ENCODE measurements at places on chromosomes 12 and 14.

GRCh38 chr12:85440271-85440670, 160.3 kb downstream of the ALX1 start:
- DNase-seq: no peak

GRCh38 chr12:13435235-13435933, 238.9 kb downstream of the EMP1 start:
- no peak for DNase-seq

DNA sequence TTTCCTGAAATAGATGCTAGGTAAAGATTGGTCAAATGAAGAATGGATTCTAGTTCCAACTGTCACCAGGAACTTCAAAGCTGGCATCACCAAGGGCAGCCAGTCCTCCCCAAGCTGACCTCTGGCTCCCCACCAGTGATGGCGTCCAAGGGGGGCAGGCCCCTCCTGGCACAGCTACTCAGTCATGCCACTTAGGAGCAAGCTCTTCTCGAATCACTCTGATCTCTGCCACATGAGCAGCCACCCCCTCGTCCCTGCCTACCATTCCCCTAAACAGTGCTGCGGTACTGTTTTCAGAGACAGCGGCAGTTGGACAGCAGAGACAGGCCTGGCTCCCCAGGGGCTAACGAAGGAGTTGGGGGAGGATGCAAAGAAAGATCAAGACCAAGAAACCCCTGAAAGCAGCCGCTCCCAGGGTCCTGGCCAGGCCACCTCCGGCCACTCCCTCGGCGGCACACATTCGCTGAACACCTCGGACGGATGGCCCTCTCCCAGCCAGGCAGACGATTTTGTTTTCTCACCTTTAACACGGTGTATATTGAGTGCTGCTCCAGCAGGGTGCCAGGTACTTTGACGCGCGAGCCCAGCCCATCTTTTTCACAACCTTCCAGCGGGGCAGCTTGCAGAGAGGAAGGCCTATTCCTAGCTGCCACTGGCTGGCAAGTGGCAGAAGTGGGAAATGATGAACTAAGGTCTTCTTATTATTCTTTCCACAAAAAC, 47.4 kb downstream of the ARL6IP4 start:
- no peak for DNase-seq

- no peak for DNase-seq
Observed at GRCh38 chr12:124632519-124632984, 65.1 kb upstream of the NCOR2 start.

DNA sequence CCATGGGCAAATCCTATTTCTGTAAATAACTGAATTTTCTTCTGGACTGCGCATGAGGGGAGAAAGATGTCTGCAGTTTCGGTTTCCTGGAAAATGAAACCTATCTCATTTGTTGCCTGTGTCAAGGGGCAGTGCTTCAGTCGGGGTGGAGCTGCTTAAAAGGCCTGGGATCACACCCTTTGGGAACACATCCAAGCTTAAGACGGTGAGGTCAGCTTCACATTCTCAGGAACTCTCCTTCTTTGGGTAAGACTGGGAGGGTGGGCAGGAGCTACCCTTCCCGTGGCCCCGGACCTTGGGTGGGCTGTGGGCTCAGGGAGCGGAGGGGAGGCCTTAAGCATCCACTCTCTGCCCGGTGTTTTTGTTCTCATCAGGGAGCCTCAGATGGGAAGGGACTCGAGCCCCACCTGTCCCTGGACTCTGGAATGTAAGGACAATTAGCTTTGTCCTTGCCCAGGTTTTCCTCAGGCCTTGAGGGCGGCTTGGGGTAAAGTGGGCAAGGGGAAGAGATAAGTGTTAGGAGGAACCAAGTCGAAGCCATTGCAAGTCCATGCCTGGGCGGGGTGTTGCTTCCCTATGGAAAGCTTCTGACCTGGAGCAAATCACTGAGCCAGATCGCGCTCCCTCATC, at the start of gene IFI27:
IFI27 (plus strand) TSS at position 185 of the 630 bp plus-strand sequence.
- DNase-seq: no peak

- DNase-seq: no peak
Observed at GRCh38 chr14:29227631-29228030, 461.0 kb downstream of the FOXG1 start.

- no peak for DNase-seq
Observed at GRCh38 chr12:11833174-11833895, 183.9 kb downstream of the ETV6 start.

GRCh38 chr12:6058481-6059161, 65.8 kb downstream of the VWF start:
- DNase-seq: no peak

GRCh38 chr12:75437564-75437963, 43.0 kb upstream of the GLIPR1 start:
- no peak for DNase-seq

GRCh38 chr12:82595941-82596340, 90.8 kb upstream of the TMTC2 start:
- no peak for DNase-seq

GRCh38 chr14:91911474-91912032, 35.9 kb downstream of the FBLN5 start:
- DNase-seq: peak; percentile 18

GRCh38 chr12:26744697-26745440, 88.1 kb downstream of the ITPR2 start:
- DNase-seq: no peak

DNA sequence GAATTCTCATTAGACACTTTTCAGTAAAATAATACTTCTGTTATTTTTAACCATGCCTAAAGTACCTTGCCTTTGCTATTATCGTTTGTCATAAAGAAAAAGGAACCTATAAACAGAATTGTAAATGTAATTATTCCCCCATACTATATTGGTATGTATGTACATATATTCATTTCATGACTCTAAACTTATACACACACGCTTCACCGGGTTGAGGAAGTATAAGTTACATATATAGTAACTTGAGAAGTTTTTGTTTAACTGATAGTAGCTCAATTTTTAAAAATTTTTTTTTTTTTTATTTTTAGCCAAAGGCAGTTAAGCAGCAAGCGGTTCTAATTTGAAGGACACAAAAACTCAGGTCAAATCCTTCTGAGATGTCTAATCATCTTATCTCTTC, 107.6 kb downstream of the PLEKHG7 start:
- no peak for DNase-seq

DNA sequence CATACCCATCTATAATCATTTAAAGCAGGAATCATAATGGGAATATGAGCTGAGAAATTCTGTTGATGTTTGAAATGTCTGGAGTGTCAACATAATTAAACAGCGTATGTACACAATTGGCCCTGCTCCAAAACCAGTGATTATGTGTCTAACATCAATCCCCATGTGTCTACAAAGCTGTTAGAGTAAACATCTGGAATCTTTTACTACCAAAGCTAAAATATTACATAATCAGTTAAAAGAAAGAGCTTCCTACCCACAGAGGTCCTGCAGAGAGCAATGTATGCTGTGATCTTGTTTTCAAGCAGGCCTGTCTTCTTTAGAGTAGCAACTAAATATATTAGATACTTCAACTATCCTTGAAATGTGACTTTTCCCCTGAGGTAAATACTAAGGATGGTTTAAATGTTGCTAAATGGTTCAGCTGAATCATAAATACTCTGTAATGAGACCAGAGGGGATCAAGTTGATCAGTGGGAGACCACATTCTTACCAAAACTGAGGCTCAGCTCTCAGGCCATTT, 74.3 kb downstream of the RASSF8 start:
- DNase-seq: no peak

- no peak for DNase-seq
Observed at GRCh38 chr12:93757792-93758694, 80.9 kb downstream of the CRADD start.

- DNase-seq: no peak
Observed at GRCh38 chr12:115770643-115771042, 506.9 kb downstream of the MED13L start.

DNA sequence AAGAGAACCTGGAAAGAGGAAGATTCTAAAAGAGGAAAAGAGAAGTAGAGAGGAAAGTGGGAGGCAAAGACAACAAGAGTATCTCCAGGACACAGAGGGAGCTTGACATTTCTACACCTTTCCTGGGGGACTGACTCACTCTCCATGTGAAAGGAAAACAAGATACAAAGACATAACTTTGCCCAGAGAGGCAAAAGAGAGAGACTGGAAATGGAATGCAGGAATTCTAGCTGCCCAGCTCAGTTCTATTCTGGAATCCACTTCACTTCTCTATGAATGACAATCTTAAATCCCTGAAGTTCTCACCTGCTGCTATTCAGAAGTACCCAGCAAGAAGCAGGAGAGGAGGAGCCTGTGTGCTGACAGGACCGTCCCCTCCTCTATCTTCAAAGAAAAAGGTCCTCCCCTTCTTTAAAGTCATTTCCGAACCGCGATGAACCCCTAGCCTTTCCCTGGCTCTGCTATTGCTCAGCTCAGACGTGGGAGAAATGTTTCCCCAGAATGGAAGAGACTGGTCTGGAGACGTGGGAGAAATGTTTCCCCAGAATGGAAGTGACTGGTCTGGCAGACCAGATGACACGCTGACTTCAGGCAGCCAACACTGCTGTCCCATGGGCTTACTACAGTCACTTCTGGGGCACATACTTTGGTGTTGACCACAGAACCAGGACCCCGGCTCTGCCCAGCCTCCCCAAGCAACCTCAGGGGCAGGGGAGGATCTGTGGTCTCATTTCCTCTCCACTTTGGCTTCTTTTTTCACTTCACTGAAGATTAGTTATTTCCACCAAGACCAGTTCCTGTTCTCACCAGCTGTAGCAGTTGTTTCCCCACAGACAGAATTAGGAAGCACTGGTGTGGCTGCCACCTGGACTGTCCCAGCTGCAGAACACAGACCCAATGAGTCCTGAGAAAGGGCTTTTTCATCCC, 8.3 kb downstream of the FMNL3 start:
- no peak for DNase-seq

DNA sequence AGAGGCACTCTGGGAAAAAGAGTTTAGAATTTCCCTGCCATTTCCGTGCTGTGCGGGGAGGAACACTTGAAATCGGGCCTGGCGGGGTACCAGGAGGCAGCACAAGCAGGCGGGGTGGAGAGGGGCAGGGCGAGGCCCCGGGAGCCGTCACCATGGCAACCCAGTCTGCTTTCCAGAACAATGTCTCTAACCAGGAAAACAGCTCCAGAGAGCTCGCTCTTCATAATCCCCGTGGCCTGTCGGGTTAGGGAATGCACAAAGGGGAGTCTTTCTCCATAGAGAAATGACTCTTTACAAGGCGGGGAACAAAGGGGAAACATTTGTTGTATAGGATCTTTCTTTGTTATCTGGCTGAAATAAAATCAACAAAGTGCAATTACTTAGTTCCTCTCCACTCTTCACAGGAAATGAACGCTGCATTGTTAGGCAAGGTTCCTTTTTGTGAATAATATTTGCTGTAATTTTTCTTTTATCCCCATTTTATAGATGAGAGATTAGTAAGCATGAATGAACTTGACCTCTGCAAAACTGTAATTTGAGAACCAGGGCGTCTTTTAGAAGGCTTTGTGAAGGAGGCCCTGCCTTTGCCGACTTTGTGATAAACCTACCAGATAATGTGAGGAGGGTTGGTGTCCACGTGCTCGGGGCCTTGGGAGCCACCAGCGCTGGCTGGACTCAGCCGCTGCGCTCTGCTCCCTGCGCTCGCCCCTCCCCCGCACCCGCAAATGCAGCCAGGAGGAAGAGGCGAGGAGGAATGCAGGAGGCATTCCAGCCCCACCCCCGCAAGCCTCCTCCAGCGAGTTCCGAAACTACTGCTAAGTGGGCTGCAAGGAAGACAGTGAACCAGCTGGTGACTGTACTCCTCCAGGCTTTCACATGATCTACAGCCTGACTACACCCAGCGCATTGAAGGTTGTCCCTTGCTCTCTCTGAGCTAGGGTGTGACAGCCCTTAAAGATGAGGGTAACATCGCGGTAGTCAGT, 105.2 kb upstream of the ATF7IP start:
- DNase-seq: no peak
